Lower lobe of right lung (tissue), 2 donors: ENCODE measurements at places on chromosomes 3 and 15. TPM values are rescaled to one million over a fixed set of nuclear protein-coding genes. Genes with fewer than 3 reads are reported as not detected.

Gene GOLGA6L4
- 1.6 TPM for total RNA-seq

Gene GPR156
- 0.32 TPM for total RNA-seq

Gene ACKR2
- 5.3 TPM for total RNA-seq

Gene FETUB
- not detected for total RNA-seq

Gene SNX22
- 17.4 TPM for total RNA-seq

Gene SLC49A4
- total RNA-seq, result 14.9 TPM

Gene LHFPL4
- not detected for total RNA-seq

Gene FGF7
- 24.2 TPM for total RNA-seq

GRCh38 chr3:13539292-13539638 is 9.7 kb upstream of the FBLN2 start:
- no peak for DNase-seq

DNA sequence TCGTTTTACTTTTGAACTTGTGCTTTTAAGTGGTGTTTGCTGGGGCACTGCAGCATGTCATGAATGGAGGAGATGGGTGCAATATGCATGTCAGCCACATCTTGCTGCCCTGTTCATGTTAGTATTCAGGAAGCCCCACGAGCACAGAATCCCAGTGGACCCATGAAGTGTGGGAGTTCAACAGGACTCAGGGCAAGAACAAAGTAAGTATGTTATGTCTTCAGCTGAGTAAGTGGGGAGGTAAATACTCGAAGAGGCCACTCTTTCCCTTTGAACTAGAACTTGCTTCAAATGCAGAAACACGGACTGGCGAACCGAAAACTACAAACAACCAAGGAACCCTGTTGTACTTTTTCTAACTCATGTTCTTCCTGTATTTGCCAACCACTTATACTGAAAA is 23.4 kb downstream of the SOX14 start:
- DNase-seq, result no peak

- DNase-seq, result no peak
Measured at GRCh38 chr3:138003069-138003468, 6.9 kb upstream of the CLDN18 start.

GRCh38 chr15:59296181-59296617 is 76.5 kb downstream of the MYO1E start:
- no peak for DNase-seq

DNA sequence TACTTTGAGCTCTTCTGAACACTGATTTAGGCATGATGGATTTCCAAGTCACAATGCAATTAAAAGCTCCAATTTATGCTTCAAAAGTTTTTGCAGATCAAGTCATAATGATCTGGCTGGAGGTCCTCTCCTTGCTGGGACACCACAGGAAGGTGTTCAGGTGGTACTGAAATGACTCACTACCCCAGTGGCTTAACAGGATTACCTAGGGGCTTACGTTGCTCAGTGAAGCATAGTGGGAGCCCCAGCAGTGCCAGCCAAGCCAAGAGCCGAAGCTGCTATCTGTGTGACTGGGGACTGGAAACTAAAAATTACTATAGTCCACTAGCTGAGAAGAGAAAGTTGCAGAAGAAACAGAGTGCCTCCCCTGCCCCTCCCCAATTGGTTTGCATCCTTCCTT is 110.1 kb upstream of the LPP start:
- DNase-seq, result no peak

- DNase-seq, result no peak
Measured at GRCh38 chr15:85005319-85005718, 23.7 kb downstream of the PDE8A start.
